ENCODE measurements at places on chromosomes 16 and 17.

DNA sequence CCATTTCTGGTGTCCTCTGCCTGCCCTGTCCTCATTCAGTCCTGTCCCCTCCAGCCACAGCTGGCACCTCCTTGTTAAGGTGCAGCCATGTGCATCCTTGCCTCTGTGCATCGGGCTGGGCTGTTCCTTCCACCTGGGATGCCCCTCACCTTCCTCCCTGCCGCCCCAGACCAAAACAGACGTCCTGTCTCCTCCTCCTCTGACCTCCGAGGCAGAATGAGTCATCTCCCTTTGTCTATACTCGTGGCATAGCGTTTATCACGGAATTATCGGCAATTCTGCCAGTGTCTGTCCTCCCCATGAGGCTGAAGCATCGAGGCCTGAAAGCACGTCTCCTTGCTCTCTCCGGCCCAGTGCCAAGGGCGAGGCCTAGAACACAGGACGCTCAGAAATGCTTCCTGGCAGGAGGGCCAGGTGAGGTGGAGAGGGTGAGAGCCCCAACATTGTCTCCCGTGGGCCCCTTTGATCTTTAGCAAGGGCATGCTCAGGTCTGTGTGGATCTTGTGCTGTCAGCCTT, 4.6 kb downstream of the RAI1 start:
- peak; percentile 63 for DNase-seq

GRCh38 chr17:49942947-49943346, 26.0 kb upstream of the DLX4 start:
- DNase-seq, result no peak

DNA sequence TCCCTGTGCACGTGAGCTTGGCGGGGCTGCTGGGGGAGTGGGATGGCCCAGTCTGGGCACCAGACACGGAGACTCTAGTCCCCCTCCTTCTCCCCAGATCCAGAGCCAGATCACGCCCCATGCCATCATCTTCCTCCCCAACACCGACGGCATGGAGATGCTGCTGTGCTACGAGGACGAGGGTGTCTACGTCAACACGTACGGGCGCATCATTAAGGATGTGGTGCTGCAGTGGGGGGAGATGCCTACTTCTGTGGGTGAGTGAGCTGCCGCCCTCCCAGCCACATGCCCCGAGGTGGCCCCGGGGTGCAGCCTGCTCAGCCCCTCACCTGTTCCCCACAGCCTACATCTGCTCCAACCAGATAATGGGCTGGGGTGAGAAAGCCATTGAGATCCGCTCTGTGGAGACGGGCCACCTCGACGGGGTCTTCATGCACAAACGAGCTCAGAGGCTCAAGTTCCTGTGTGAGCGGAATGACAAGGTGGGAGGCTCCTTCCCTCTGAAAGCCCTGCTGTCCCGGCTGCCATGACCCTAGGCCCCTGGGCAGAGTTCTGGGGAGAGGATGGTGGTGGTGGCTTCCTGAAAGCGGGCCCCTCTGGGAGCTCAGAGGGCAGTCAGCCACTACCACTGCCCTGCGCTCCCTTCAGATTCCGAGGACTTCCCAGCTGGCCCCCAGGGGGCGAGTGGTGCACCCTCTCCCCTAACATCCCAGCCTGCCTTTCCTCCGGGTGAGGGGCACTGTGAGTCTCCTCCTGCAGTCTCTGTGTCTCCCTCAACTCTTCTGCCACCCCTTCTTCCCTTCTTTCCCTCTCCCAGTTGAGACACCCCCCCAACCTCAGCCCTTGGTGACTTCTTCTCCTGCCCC, 2.8 kb upstream of the C17orf107 start:
- DNase-seq, result peak; percentile 32

GRCh38 chr17:40139566-40140058, 725 bp upstream of the CASC3 start:
- DNase-seq, result peak; percentile 47
